ENCODE measurements at places on chromosomes 7 and 10. TPM values are rescaled to one million over a fixed set of nuclear protein-coding genes. Genes with fewer than 3 reads are reported as not detected.

- H3K27me3 ChIP-seq: no peaks in the 10 kb centered on the region
- no peaks in the 10 kb centered on the region for H3K36me3 ChIP-seq
- DNase-seq: no peak
Observed at GRCh38 chr7:146126767-146127509, 10.3 kb downstream of the CNTNAP2 start.

GRCh38 chr10:86965986-86966654 lies 2.2 kb upstream of the ADIRF start:
- no peak overlapping the region for H3K4me3 ChIP-seq
- DNase-seq: peak; percentile 19
- peak overlapping the region; percentile 99 for H3K27ac ChIP-seq
- no peaks in the 10 kb centered on the region for H3K27me3 ChIP-seq

GRCh38 chr7:29296421-29296820 lies 101.8 kb downstream of the CHN2 start:
- H3K4me3 ChIP-seq: no peak overlapping the region
- DNase-seq: no peak
- H3K27ac ChIP-seq: no peak overlapping the region
- peaks cover 5% of the 10 kb centered on the region for H3K4me1 ChIP-seq
- no peaks in the 10 kb centered on the region for H3K27me3 ChIP-seq

- H3K27me3 ChIP-seq: no peaks in the 10 kb centered on the region
- H3K27ac ChIP-seq: no peak overlapping the region
- no peak overlapping the region for H3K4me3 ChIP-seq
- no peaks in the 10 kb centered on the region for H3K4me1 ChIP-seq
- no peaks in the 10 kb centered on the region for H3K36me3 ChIP-seq
Observed at GRCh38 chr7:45656431-45656830, 82.3 kb downstream of the ADCY1 start.

Gene SLC26A3
- 13.1 TPM for total RNA-seq

Measured in esophagus muscularis mucosa (tissue), 4 donors.